Stimulated activated CD4-positive, alpha-beta T cell treated with anti-CD3 and anti-CD28 coated beads, Interleukin-1b, Interleukin-23, amount 100 ng/mL, for 4 hours (primary cell): ENCODE measurements at places on chromosomes 6 and 20.

DNA sequence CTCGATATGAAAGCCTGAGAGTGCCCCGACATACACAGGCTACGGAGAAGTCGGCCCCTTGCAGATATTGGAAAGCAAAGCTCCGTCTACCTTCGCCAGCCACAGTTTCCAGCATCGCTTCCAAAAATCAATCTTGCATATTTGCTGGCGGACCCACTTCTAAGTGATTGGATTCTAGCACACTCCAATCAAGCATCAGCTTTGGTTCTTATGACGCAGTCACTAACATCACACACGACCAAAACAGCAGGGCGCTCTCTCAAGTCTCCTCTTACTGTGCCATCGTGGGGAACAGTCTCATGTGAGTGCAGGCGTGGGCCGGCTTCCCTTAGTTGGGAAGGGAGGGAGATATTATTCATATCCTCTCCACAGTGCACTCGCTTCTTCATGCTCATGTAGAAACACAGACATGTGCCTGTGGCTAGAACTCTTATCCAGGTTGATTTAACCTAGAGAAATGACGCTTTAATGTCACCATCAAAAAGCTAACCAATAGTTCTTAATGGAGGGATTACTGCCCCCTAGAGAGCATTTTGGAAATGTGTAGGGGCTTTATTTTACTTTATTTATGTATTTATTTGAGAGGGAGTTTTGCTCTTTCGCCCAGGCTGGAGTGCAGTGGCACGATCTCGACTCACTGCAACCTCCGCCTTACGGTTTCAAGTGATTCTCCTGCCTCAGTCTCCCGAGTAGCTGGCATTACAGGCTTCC, 229.8 kb downstream of the SOD2 start:
- no peak for DNase-seq

DNA sequence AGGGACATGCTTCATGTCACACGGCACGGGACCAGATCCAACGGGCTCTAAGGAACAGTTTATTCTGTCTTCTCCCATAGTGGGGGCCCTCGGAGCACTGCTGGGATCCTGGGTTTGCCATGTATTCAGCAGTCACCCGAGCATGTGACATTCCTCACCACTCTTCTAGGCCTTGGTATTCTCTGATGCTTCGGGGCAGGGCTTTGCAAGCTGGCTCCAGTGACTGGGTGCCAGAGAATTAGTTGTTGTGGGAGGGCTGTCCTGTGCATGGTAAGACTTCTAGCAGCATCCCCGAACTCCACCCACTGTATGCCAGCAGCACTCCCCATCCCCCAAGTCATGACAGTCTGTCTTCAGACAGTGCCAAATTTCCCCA, 5.4 kb downstream of the CCN5 start:
- DNase-seq = no peak

DNA sequence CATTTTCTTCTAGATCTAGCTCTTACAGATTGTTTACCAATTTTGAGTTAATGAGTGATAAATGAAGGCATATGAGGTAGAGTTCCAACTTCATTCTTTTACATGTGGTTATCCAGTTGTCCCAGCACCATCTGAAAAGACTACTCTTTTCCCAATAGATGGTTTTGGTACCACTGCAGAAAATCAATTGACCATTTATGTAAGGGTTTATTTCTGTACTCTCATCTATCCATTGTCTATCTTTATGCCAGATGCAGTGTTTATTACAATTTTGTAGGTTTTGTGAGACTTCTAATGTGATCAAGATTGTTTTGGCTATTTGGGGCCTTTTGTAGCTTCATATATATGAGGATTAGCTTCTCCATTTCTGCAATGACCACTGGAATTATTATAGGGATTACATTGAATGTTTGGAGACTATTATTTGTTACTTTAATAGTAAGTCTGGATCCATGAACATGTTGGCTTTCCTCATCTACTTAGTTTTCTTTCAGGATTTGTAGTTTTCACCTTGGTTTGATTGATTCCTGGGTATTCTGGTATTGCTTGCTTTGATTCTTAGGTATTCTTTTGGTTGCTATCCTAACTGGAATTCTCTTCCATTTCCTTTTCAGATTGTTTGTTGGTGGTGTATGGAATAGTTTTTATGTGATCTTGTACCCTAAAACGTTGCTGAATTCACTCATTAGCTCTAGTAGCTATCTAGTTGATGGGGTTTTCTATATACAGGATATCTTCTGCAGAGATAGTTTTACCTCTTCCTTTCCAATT, 10.4 kb downstream of the SNRPB start:
- no peak for DNase-seq

DNA sequence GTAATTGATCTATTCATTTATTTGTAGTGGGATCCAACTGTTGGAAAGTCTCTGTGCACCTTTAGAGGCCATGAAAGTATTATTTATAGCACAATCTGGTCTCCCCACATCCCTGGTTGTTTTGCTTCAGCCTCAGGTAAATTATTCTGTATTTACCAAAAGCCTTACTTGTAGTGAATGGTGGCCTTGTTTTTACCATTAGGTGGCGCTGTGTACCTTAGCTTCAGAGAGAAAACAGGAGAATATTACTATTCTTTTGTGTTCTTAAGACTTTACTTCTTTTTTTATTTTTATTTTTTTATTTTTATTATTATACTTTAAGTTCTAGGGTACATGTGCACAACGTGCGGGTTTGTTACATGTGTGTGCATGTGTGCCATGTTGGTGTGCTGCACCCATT, 23.7 kb downstream of the PEX7 start:
- no peak for DNase-seq

DNA sequence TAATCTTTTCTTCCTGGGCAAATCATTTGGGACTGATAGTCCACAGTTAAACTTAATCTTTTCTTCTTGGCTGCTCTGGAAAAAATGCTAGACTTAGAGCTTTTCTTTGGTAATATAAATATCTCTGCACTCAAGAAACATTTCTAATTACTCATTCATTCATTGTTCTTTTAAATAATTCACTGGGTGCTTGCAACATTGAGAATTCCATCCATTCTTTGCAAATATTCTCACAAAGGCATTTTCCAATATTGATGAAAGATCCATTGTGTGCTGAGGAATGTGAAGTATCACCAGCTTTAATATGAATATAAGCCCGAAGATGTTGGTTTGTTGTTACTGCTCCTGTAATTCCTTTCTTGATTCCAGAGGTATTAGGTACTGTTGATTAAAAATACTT, 38.4 kb downstream of the AKAP7 start:
- no peak for DNase-seq

DNA sequence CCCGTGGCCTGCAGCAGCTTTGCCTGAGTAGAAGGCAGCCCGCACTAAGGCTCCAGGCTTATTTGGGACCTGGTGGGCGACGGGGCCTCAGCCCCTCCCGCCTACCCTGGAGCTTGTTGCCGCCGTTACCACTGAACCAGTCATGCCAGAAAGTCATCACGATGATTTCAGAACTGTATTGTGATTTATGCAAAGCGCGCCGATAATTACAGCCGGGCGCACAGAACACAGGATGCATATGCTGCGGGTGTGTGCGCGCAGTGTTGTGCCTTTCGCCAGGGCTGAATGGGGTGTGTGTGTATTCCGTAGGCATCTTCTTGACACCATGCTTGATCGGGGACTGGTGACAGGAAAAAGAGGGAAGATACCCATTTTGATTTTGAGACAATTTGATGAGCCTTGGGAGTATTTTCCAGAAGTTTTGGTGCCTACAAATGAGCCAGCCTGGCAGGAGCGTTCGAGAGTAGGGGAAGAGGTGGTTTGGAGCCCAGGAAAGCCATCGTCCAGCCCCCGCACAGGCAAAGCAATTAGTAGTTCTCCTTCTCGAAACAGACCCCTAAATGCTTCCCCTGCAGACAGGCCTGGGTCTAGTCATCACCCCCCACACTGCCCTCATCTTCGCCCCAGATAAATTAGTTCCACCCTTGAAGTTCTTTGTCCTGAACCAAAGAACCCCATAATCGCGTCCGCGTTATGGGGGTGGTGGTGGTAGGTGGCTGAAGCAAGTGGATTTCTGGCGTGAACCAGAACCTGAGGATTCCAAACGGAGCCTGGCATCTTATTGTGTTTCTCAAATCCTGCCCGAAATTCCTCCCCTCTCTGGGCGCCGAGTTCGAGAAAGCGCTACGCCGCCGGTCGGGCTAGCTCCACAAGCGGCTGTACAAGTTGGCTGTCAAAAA, 1.9 kb upstream of the NR2E1 start:
- no peak for DNase-seq

DNA sequence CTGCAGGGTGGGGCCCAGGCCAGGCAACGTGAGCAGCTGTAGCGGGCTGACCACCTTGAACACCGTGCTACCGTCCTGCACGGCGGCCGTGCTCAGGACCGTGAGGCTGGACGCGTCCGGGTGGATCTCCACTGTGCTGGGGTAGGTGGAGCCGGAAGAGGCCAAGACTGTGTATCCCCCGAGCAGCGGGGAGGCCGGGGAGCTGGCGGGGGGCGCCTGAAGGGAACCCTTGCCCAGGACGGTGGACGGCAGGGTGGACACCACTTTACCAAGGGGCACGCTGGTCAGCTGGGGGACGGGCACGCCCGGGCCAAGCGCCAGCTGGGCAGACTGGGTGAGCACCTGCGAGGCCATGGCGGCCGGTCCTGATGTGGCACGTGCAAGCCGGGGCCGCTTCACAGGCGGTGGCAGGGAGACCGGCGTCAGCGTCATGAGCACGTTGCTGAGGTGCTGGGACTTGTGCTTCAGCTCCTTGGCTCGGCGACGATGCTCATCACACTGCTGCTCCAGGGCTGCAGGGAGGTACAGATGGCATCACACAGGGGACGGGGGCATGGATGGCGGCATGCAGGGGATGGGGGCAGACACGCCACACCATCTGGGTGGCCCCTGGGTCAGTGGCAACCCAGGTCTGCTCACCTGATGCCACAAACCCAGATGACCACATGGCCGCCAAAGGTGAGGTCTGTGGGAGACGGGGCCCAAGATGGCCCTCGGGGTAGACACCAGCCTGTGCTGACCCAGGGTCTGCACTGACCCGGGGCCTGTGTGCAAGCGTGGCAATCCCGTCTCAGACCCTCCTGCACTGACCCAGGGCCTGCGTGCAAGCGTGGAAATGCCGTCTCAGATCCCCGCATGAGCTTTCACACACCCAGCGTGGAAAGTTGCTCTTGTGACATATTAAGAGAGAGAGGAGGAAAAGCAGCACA, 16.4 kb upstream of the HELZ2 start:
- no peak for DNase-seq

DNA sequence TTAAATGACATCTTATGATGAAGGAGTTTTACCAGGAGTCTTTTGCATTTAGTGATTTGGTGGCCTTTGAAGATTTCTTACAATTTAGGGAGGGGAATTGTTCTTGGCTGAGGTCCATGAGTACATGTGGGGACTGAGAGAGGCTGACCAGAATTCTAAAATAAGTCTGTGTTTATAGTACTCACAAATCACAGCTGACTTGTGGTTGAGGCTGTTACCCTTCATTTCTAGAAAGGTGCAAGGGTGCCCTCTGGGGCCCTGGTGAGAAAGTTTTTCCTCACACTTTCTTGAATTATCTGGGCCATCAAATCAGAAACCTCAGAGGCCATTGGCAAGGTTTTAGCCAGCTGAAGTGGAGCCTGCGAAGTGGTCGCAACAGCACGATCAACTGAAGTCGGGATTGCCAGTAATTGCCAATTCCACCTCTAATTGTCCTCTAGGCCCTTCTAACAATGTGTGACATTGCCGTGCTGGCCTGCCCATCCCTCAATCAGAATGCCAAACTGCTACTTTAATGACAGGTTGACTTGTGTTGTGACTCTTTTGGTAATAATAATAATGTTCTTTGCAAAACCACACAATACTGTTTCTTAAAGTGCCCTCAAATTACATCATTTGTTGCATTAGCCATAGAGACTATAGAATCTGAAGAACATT, 221.6 kb downstream of the OGFRL1 start:
- no peak for DNase-seq

GRCh38 chr6:6910734-6911295, 196.9 kb upstream of the RREB1 start:
- DNase-seq = no peak

DNA sequence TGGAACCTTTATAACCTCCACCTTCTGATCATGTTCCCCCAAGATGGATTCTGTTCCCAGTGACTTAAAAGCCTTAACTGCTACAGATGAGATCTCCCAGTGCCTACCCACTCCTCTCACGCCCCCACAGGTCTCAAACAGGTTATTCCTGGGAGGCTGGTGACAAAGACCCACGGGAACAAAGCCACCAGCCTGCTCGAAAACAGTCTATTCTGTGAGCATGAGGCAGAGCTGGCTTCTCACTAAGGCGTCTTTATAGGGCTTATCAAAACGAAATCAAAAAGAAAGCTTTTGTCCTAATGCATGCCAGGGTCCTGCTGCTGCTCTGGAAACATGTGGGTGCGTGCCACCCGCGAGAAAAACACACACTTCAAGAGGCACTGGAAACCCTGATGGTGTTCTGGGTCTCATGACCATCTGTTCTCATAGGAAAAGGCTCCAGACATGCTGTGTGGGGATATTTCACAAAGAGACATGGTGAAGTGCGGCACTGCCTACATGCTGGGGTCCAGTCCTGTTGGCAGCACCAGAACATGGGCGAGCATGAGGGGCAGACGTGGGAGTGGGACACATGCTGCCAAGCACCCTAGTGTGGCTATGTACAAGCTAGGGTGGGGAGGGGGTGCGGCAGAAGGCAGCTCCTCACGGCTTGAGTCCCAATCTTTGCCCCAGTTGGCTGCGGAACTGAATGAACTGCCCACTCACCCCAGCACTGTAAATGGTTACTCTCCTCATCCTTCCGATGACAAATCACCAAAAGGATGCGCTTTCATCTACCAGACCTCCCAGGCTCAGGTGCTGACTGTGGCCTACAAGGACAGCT, 2.1 kb downstream of the FKBP1A start:
- DNase-seq = no peak

DNA sequence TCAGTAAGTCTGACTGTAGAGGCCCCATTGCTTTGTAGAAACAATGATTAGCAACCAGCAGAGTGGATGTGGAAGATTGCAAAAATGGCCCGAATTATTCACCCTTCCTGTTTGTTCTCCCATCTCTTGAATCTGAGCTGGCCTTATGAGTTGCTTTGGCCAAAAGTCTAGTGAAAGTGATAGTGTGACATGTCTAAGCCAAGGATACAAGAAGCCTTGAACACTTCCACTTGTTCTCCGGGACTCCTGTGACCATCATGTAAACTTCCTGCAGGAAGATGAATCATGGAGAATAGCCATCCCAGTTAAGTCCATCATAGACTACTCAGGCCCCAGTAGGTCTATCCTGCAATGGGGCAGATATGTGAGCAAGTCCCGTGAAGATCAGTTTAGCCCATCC, 252.0 kb upstream of the JAG1 start:
- no peak for DNase-seq

- no peak for DNase-seq
Observed at GRCh38 chr6:150813993-150814359, 51.5 kb upstream of the MTHFD1L start.

GRCh38 chr6:76852776-76853175, 610.5 kb downstream of the HTR1B start:
- DNase-seq = no peak

GRCh38 chr20:2236256-2236655, 59.5 kb upstream of the TGM3 start:
- no peak for DNase-seq

DNA sequence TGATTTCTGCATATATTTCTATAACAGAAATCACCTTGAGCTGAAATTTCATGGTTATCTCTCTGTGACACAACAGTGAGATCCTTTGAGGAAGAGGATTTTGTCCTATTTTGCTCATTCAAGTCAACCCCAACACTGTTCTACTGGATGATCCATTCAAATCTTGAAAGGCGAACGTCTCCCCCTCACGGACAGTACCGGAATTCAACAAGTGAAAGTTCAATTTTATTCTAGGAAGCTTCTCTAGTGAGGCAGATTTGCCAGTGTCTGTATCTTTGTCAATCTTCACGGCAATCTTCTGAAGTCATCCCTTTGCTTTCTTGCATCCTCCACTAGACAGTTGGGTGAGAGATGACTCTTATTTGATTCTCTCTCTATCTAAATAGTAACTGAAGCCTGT, 91.7 kb upstream of the PDE7B start:
- DNase-seq = no peak
